ENCODE measurements at places on chromosomes 11 and 22.

DNA sequence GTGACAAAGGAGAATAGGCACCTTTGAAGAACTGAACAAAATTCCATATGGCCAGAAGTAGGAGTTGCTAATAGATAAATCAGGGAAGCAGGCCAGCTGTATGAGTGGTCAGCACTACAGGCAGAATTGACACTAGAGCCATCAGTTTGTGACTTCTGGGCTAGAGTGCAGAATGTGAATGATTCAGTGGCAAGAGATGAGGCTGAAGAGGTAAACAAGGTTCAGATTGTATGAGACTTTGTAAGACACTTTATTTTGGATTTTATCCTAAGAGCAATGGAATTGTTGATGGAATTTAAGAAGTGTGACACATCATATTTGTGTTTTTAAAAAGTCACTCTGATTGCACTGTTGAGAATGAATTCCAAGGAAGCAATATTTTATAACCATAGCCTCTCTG, 12.9 kb downstream of the BIRC3 start:
- DNase-seq = no peak

DNA sequence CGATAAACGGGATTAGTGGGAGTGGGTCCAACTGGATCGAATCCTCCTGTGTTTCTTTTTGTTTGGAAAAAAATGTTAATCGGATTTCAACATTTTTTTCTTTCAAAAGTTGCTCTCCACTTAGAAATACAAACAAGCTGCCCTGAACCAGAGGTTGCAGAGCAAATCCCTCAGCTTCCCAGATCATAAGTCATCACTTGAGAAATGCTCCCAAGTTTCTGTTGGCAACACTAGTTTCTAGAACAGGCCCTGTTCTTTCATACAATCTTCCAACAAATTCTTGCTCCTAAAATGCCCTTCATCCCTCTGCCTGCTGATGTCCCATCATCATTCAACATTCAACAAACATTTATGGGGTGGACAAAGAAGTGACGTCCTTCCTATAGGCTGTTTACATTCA, 1.3 kb upstream of the MLC1 start:
- DNase-seq = peak; percentile 62

DNA sequence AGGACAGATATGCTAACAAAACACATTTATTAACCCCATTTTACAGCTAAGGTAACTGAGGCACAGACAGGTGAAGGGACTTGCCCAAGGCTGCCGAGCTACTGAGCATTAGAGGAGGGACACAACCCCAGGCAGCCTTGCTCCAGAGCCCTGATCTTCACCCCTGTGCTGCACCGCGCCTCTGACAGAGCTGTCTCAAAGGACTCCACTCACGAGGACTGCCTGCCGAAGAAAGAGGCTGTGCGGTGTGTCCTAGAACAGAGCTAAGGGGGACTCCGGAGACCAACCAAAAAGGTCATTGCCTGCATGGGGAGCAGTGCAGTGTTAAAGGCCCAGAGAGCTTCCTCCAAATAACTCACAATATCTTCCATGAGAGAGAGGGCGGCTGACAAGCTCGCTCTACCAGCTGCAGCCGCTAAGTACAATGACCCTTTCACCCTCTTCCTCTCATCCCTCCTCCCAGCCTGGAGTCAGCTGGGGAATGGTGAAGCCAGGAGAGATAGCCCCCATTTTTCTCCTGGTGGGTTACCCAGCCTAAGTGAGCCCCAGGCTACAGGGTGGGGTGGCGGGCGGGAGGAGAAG, 119.2 kb downstream of the DSCAML1 start:
- no peak for DNase-seq

- no peak for DNase-seq
Measured at GRCh38 chr11:112983887-112984286, 22.7 kb downstream of the NCAM1 start.

DNA sequence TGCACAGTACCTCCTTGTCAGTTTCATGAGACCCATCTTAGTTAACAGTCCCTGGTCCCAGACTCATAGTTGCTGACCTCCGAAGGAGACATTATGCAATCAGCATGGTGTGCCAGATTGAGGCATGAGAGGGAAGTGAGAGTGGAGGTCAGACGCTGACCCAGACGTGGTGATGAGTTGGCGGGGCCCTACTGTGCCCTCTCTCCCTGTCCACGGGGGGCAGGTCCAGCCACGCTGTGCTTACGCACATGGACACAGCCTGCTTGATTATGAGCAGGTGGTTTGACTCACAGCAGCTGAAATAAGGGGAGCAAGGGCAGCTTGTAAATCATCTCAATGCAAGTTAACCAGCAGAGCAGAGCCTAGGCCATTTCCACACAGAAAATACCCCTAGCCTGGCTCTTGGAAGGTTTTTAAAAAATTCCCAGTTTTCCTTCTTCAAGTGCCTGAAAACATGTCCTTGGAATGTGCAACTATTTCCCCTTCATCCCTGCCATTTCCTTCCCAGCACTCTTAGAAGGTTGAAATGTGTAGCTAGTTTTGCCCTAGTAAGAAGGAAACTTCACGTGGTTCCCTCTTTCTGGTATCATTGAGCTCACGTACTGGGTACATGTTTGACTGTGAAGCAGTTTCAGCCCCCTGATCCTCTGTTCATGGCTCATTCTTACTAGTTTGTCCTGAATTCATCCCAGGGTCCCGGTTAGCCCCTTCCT, 122.6 kb upstream of the SORL1-AS1 start:
- peak; percentile 16 for DNase-seq

- DNase-seq = no peak
Measured at GRCh38 chr22:49953680-49954344, 6.8 kb upstream of the PIM3 start.

- DNase-seq = peak; percentile 16
Measured at GRCh38 chr11:119680541-119681360, 48.2 kb downstream of the NECTIN1 start.

DNA sequence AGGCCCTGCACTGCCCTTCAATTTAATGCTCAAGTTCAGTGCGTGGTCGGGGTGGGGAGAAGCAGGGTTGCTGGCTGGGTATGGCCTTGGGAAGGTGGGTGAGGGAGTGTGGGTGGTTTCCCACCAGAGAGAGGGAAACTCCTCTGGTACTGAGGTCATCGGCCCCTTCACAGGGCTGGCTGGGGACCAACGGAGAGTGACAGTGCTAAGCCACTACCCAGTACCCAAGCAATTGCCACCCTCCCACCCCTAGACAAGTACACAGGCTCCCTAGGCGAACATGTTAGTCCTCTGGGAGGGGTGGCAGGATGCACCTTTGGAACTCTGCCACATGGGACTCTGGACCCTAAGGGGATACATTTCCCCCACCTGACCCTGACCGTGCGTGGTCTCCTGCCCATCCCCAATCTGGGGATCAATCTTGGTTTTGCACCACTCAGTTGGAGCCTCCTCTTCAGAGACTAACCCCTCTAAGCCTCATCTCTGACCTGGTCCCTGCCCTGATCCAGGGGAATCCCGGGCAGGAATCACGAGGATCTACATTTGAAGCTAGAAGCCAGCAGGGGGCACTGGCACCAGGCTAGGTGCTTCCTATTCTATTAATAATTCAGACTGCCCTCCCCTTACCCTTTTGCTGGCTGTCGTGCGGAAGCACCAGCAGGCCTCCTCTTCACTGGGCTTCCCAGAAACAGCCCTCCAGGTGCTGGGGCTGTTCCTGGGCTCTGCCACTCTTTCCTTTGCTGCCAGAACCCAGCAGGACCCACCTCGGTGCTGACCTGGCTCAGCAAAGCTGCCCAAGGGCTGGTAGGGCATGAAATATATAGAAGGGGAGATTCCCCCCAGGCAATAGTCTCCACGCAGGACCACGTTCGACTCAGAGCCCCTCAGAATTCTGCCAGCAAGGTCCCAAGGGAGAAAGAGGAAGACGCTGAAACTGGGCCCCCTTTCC, 377.7 kb downstream of the TENM4 start:
- peak; percentile 38 for DNase-seq

GRCh38 chr11:44312876-44313275, 2.9 kb upstream of the ALX4 start:
- no peak for DNase-seq

- no peak for DNase-seq
Measured at GRCh38 chr11:40787224-40787623, 672.2 kb downstream of the LRRC4C start.

GRCh38 chr22:40654522-40655167, 18.1 kb upstream of the MRTFA start:
- peak; percentile 67 for DNase-seq

DNA sequence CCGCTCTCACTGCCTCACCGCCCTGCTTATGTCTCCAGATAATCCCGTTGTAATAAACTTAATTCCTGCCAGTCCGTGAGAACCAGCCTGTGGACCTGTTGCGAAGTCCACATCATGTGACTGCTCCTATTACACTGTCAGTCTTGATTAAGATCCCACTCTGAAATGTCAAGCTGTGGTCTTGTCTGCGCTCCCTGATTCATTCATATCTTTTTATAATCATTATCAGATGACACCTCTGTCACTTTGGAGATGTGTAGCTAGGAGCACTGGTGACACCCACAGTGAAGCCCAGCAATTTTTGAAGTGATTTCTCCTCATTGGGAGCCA, 377.3 kb downstream of the TBC1D22A start:
- no peak for DNase-seq

DNA sequence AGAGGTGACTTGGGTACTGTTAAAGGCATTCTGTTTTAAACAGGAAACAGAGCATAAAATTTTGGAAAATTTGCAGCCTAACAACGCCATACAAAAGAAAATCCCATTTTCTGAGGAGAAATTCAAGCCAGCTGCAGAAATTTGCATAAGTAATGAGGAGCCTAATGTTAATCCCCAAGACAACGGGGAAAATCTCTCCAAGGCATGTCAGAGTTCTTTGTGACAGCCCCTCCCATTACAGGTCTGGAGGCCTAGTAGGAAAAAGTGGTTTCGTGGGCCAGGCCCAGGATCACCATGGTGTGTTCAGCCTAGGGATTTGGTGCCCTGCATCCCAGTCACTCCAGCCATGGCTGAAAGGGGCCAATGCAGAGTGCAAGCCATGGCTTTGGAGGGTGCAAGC, 1333.1 kb upstream of the TENM4 start:
- DNase-seq = no peak

DNA sequence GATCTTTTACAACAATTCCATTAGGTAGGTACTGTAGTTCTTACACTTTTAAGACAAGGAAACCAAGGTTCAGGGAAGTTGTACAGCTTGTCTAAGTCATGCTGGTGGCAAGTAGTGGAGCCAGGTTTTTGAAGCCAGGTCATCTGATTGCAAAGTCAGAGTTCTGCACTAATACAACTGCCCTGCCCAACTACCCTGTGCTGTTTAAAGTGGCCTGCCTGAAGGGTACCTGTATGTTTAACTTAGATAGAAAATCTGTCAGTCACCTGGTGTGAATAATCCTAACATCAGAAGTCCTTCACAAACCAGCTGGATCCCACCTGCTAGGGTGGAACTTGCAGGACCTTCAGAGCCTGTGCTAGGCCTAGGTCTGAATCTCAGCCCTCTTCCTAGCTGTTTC, 44.2 kb downstream of the ARFGAP2 start:
- DNase-seq = no peak

DNA sequence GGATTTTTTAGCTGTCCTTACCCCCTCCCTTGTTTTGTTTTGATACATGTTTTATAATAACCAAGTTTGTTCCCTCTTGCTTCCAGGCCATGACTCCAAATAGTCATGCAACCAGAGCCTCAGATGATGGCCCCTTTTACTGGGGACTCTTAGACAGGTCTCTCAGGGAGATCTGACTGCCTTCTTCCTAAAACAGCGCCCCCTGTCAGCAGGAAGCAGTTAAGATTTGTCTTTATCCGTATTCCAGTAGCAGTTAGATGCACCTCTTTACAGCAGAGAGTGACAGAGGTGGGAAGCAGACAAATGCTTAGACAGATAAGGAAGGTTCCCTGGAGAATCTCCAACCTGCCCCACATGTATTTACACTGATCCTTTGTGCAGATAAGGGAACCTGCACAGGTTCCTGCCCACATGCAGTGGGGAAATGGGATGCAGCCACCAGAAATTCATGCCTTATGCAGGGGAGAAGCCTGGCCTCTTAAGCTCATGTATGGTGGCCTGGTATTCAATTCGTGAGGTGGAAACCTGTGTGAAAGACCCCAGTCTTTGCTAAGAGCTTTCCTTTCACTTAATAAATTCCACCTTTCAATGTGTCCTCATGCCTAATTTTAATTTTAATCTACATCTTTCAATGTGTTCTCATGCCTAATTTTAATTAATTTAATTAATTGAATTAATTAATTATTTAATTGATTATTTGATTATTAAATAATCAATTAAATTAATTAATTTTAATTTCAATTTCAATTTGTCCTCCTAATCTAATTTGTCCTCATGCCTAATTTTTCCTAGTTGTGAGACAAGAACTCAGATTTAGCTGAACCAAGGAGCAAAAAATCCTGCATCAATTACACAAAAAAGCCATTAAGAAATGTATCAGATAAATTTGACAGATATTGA, 11.5 kb upstream of the GLYAT start:
- no peak for DNase-seq

Measured in iris pigment epithelial cell (primary cell).